A172 (cell line): ENCODE measurements at places on chromosomes 11 and 22.

DNA sequence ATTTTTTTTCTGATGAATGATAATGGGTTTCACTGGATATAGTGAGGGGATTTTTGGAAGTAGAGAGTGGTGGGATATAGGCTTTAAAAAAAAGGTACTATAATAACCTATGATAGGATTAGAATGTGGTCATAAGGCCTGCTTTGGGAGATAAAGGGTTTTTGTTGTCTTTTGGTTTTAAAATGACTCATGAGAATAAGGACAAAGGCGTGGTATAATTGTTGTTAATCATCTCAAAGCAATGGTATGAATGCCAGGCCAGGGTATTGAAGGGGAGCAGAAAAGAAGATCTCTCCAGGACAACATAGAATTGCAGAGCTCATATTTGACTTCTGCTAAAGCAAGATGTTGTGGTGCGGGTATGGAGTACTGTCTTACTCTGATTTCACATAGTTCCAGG lies 579.4 kb downstream of the JRKL start:
- peak; percentile 23 for DNase-seq

DNA sequence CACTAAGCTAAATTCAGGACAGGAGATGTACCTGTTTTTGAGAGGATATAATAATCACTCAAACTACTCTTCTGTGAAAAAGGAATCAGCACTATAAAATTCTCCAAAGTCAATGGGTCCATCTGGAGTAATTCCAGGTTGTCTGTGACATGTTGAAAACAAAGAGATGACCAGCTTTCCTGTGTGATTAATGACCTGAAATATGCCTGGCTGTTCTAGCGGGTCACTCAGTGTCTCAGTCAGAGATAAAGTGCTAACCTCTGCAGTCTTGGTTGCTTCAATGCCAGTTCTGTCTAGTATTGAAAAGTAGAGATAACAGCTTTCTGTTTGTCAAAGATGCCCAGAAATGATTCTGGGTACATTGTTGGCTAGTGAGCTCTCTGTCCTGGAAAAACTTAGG lies 722.6 kb upstream of the TENM4 start:
- DNase-seq = peak; percentile 28

DNA sequence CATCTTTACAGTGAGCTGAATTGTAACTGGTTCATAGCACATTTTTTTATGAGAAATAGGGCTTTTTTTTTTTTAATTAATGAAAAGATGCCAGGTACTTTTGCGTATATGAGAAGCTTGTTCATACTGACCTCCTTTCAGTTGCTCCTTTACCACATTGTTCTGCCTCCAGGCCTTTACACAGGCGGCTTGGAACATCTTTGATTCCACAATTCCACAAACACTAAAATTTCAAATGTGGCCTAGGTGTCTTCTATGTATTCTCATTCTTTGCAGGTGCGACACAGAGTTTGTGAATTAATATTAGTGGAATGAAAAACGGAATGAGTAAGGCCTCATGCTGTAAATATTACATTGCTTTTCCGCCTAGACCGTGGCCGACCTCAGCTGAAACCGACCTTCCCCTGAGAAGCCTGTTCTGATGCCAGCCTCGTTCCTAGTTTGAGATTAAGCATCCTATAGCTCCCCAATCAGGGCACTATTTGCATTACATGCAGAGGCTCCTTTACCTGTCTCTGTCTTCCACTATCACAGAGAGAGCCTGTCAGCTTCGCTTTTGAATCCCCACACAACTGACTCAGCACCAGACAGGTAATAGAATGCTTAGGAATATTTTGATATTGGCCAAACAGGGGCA lies 125.8 kb downstream of the LDLRAD3 start:
- no peak for DNase-seq

DNA sequence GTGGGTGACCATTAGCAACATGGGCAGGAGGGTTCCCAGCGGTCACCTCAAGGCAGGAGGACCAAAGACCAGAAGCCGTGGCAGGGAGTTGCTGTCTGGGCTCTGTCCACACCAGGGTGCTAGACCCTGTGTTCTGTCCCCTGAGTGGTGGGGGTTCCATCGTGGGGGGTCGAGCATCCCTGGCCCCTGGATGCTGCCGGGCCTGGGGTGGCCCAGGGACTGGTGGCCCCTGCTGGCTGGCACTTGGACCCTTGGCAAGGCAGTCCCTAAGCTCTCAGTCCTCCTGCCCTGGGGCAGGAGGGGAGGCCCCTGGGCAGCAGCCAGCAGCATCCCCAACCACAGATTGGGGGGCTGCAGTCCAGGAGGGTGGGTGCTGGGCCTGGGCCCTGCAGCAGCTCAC lies 13.4 kb upstream of the ARHGAP8 start:
- DNase-seq = no peak

GRCh38 chr22:45775569-45776312 lies 104.1 kb downstream of the ATXN10 start:
- DNase-seq = no peak

DNA sequence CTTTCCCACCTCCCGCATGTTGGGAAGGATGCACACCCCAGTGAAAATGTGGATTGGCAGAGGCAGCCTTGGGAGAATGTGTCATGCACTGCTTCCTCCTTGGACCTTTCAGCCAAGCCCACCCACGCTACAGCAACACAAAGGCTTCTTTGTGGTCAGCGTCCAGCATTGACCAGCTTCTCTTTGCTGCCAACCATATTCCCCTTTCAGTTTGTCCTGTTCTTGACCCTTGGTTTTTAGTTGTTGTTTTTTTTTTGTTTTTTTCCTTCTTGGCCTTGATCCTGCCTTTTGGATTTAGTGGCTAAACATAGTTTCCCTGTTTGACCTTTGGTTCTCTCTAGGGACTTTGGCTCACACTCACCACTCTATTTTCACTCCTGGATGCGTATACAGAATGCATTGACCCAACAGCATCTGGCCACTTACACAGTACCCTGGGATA lies 573.6 kb downstream of the INSC start:
- no peak for DNase-seq

GRCh38 chr11:64620381-64620971 lies 29.5 kb downstream of the SLC22A12 start:
- DNase-seq = no peak

DNA sequence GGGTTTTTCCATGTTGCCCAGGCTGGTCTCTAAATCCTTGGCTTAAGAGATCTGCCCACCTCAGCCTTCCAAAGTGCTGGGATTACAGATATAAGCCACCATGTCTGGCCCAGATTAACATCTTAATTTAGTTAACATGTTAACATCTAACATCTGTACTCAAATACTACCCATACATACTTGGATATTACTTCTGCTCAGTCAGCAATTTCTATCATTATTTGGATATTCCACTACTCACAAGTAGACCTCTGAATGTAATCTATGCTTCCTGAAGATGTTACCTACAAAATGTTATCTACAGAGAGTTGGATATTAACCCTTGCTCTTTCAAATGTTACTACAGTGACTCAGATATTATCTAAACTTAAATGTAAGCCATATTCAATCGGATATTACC lies 4.0 kb downstream of the CCKBR start:
- no peak for DNase-seq

DNA sequence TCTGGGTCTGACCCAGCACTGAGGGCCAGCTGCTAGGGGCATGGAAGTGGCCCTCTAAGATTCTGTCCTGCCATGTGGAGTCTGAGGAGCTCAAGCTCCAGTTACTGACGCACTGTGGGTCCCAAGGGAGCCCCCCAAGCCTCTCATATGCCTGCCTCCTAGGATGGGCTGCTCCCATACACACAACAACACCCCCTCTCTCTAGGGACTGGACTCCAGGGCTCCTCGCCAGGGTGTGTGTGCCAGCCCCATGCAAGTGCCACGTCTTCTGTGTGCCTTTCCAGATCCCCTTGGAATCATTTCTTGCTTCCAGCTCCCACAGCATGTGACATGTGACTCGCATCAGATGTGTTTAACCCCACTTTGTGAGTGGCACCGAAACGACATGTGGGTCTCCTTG lies 234.5 kb downstream of the CEP164 start:
- no peak for DNase-seq

DNA sequence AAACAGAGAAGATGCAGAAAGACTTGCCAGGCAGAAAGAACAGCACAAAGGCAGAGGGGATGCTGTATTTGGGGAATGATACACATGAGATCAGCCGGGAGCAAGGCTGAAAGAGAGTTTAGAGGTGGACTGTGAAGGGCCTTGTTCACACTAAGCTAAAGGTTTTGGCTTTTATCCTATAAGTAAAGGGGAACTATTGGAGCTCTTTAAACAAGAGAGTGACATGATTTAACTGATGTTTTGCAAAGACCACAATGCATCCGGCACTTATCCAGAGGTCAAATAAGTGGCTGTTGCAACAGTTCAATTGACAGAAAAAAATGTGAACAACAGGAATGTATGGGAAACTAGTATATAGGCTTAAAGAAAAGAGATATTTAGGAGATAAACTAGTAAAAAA lies 64.7 kb upstream of the RRAS2 start:
- DNase-seq = peak; percentile 60

GRCh38 chr22:45564349-45565030 lies 61.8 kb downstream of the FBLN1 start:
- DNase-seq = no peak

GRCh38 chr11:15500643-15501042 lies 385.9 kb downstream of the INSC start:
- no peak for DNase-seq
